ENCODE measurements at places on chromosomes 2 and 18. TPM values are rescaled to one million over a fixed set of nuclear protein-coding genes. Genes with fewer than 3 reads are reported as not detected.

CHST10 gene
- total RNA-seq, result 11.0 TPM

NETO1 gene
- total RNA-seq, result not detected

ARL4C gene
- total RNA-seq, result 54.7 TPM

CLIP4 gene
- total RNA-seq, result 22.3 TPM

SERPINB4 gene
- not detected for total RNA-seq

ZAP70 gene
- 197 TPM for total RNA-seq

CLEC4F gene
- total RNA-seq, result not detected

MDH1B gene
- total RNA-seq, result 0.81 TPM

DCDC2C gene
- total RNA-seq, result not detected

NGEF gene
- 0.38 TPM for total RNA-seq

TEKT4 gene
- not detected for total RNA-seq

ZNF521 gene
- not detected for total RNA-seq

PFN4 gene
- 0.35 TPM for total RNA-seq

DSG1 gene
- not detected for total RNA-seq

COBLL1 gene
- not detected for total RNA-seq

LONRF2 gene
- 0.13 TPM for total RNA-seq

PRSS56 gene
- total RNA-seq, result not detected

STARD6 gene
- total RNA-seq, result not detected

SH3RF3 gene
- total RNA-seq, result 0.31 TPM

FNDC4 gene
- total RNA-seq, result 0.15 TPM

ACSL3 gene
- 41.4 TPM for total RNA-seq

ALLC gene
- total RNA-seq, result not detected

HRH4 gene
- not detected for total RNA-seq

RBM45 gene
- 12.7 TPM for total RNA-seq

IL1R2 gene
- total RNA-seq, result 0.85 TPM

TXNDC2 gene
- not detected for total RNA-seq

NIF3L1 gene
- total RNA-seq, result 32.0 TPM

LIPG gene
- total RNA-seq, result not detected

RUFY4 gene
- not detected for total RNA-seq

PDE11A gene
- not detected for total RNA-seq

CDH2 gene
- total RNA-seq, result not detected

FBXO36 gene
- total RNA-seq, result 0.95 TPM

CHPF gene
- 32.9 TPM for total RNA-seq

CIDEA gene
- not detected for total RNA-seq

LCT gene
- total RNA-seq, result 0.48 TPM

HOXD9 gene
- not detected for total RNA-seq

TGIF1 gene
- 36.9 TPM for total RNA-seq

KLHL41 gene
- 0.22 TPM for total RNA-seq

MBP gene
- total RNA-seq, result 59.5 TPM

PROC gene
- 0.13 TPM for total RNA-seq

LIMS1 gene
- 59.4 TPM for total RNA-seq

LIMS3 gene
- 1.7 TPM for total RNA-seq

CYBRD1 gene
- total RNA-seq, result 1.2 TPM

MEP1B gene
- total RNA-seq, result not detected

SERPINB2 gene
- 1.2 TPM for total RNA-seq

CHRNA1 gene
- not detected for total RNA-seq

MARCHF4 gene
- not detected for total RNA-seq

NTSR2 gene
- total RNA-seq, result not detected
